ENCODE measurements at places on chromosomes 5 and 9.

GRCh38 chr5:120298981-120299380 lies 165.1 kb upstream of the PRR16 start:
- no peak for DNase-seq

GRCh38 chr9:136588663-136589464 lies 43.0 kb upstream of the NOTCH1 start:
- no peak for DNase-seq

- DNase-seq: no peak
Measured at GRCh38 chr9:137167747-137168572, 1.9 kb downstream of the LRRC26 start.

DNA sequence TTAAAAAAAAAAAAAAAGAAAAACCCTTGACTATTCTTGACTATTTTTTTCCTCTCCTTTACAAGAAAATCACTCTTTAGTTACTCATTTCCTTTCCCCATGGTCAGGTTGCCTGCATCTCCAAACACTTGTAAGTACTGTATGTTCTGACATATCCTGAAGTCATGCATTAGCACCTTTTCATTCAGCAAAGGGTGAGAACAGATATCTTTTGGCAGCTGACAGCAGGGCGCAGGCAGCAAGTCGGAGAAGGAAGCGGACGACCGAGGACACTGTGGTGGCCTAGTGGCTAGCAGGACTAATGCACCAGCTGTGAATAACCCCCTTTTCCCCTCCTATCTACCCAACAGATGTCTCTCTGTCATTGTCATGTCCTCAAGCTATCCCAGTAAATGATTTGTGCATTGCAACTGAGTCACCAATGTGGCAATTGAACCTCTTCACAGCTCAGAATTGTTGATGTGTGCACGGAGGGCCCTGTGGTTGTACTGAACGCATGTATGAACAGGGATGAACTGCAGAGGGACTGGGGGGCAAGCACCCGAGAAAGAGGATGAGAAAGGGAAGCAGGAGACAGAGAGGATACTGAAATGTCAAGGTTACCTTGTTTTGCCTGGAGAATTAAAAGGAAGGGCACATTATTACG lies 996.0 kb upstream of the ARRDC3 start:
- DNase-seq: no peak

DNA sequence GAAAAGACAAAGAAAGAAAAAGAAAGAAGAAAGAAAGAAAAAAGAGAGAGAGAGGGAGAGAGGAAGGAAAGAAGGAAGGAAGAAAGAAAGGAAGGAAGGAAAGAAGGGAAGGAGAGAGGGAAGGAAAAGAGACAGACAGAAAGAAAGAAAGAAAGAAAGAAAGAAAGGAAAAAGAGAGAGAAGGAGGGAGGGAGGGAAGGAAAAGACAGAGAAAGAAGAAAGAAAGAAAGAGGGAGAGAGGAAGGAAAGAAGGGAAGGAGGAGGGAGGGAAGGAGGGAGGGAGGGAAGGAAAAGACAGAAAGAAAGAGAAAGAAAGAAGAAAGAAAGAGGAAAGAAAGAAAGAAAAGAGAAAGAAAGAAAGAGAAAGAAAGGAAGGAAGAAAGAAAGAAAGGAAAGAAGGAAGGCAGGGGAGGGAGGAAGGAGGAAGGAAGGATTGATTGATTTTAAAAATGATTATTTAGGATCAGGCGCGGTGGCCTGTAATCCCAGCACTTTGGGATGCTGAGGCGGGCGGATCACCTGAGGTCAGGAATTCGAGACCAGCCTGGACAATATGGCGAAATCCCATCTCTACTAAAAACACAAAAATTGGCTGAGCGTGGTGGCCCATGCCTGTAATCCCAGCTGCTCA lies 23.3 kb upstream of the TOR1B start:
- no peak for DNase-seq

GRCh38 chr5:132883261-132883834 lies 9.9 kb downstream of the LEAP2 start:
- no peak for DNase-seq
